ENCODE measurements at places on chromosomes 7 and 10. TPM values are rescaled to one million over a fixed set of nuclear protein-coding genes. Genes with fewer than 3 reads are reported as not detected.

SGMS1 gene
- total RNA-seq, result 32.6 TPM

ATOH7 gene
- total RNA-seq, result not detected

ETV1 gene
- total RNA-seq, result 9.0 TPM

SSC4D gene
- 0.37 TPM for total RNA-seq

PRF1 gene
- total RNA-seq, result not detected

ANKRD30A gene
- not detected for total RNA-seq

WDR86 gene
- 2.4 TPM for total RNA-seq

C7orf33 gene
- total RNA-seq, result not detected

CLCN1 gene
- total RNA-seq, result not detected

PTN gene
- 6.7 TPM for total RNA-seq

AKR1C3 gene
- 328 TPM for total RNA-seq

CPVL gene
- 6.1 TPM for total RNA-seq

RAB19 gene
- not detected for total RNA-seq

PIK3CG gene
- 0.39 TPM for total RNA-seq

All from cardiac ventricle fibroblast (primary cell).